ENCODE measurements at places on chromosomes 3 and 15.

DNA sequence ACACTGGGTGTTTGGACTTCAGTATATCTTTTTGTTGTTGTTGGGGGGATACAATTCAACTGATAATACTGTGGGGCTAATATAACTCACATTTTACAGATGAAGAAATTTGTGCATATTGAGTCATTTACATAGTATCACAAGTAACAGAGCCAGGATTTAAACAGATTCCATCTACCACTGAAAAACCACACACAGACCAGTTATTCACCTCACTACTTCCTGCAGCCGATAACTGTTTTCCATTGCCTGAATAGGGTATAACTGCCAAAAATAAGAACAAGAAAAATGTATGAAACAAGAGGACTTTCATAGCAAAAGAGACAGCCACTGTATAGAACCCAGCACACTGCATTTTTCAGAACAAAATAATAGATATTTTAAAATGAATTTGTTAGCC is 215.8 kb upstream of the CNTN6 start:
- DNase-seq: peak; percentile 12

- DNase-seq: no peak
Measured at GRCh38 chr15:45401665-45402161, 23.4 kb upstream of the GATM start.

DNA sequence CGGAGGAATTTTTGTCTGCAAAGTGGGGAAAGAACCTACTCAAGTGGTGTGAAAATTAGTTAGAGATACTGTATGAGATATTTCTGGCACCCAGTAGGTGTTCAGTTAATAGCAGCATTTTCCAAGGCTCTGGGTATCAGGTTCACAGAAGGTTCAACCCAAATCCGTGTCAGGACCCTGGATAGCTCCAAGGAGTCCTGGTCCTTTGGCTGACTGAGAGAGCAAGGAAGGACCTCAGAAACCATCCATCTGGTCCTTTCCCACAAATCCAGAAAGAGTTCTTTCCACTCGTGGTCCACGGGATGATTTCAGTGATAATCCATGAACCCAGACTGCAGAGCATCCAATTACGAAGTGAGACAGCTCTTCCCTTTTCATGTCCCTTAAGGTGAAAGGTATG is 51.4 kb downstream of the SLC6A11 start:
- peak; percentile 19 for DNase-seq

GRCh38 chr15:50265620-50266019 is at the start of gene HDC:
Gene HDC, minus strand, starts transcription at chr15:50265726. Its CDS starts 103 bp downstream, at chr15:50265623.
- no peak for DNase-seq

DNA sequence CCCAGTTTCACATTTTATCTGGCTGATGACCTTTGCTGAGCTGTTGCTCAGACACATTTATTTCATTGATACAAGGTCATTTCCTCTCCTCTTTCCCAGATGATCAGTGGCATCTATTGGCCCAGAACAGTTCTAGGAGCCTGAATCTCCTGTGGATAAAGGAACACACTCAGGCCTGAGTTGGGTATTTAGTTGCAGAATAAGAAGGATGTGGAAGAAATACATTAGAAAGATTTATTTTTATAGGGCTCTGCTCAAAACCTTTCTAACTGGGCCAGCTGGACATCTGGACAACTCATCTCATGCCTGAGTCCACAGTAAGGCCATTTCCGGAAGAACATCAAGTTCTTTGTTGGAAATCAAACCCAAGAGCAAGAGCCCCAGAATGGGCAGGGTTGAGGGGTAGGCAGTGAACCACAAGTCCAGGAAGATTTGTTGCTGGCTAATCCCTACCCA is 19.7 kb upstream of the MFGE8 start:
- no peak for DNase-seq

GRCh38 chr3:43559961-43560360 is 61.9 kb downstream of the ANO10 start:
- DNase-seq: no peak

- DNase-seq: no peak
Measured at GRCh38 chr15:76345880-76346668, 9.5 kb downstream of the ISL2 start.

- peak; percentile 49 for DNase-seq
Measured at GRCh38 chr15:39501366-39502081, 79.4 kb upstream of the THBS1 start.

DNA sequence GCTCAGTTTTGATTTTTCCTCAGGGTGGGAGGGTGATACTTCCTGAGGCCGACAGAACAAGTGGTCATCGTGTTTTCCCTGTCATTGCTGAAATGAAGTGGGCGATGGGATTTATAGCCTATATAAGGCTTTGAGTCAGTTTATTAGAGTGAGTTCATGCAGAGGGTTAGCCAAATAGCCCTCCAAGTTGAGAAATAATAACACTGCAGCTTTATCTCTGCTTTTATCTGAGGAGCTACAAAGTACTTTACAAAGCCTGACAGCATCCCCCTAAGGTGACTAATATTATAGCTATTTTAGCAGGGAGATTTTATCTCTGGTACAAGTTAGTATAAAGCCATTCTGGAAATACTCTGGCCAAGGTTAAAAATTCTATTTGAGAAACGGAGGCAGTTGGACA is 389.6 kb downstream of the MFSD1 start:
- peak; percentile 89 for DNase-seq

- no peak for DNase-seq
Measured at GRCh38 chr15:40084650-40085049, 24.0 kb downstream of the BMF start.

GRCh38 chr3:141913150-141913811 is 36.8 kb downstream of the ATP1B3 start:
- peak; percentile 78 for DNase-seq

DNA sequence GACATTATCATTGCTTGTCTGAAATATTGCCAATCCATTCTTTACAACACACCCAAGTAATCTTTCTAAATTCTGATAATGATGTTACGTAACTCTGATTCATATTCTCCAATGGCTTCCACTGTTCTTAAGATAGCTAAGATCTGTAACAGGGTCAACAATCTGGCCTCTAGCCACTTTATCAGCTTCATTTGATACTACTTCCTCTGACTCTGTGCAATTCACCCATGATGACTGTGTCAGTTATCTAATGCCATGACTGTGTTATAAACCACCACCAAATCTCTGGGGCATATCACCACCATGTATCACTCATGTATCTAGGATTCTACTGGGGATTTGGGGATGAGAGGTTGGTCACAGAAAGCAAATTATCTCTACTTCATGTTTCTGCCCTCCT is 44.0 kb downstream of the CD200 start:
- DNase-seq: peak; percentile 99

GRCh38 chr15:101012326-101013200 is 93.4 kb downstream of the LRRK1 start:
- DNase-seq: no peak

DNA sequence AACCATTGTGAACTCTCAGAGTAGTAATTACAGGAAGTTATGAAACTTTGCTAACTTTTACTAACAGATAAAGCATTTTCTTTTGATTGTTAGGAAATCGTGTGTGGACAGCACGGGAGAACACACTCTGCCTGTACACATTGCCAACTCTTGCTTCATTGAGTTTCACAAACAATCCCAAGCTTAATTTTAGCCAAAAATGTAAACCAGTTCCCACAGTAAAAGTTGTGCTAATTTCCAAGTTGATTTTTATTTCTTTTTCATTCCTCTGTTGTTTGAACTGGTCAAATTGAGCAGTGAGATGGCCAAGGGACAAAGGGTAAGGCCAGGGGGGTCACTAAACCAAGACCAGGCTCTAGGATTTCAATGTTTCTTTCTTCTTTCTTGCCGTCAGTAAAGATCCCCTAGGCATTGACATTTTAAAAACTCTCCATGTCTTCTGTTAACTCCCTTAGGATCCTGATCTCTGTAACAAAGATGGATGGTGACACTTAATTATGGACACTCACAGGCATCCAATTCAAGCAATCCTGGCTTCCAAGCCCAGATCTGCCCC is 414.9 kb downstream of the RBMS3 start:
- peak; percentile 98 for DNase-seq

DNA sequence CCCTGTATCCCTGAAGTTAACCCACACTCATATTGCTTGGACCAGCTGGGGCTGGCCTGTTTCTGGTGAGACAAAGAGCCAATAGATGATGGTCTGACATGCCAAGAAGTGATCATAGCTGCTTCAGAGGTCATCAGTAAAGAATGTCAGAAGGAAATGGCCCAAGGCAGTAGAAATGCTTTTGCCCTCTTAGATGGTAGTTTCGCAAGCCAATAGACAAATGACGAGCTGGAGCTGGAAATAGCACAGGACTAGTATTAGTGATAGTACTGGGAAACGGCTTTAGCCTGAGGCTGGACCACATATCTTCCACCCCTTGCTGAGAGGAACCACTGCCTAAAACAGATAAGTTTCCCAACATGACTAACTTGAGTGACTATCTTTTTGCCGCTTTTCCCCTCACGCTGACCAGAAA is 176.1 kb upstream of the THBS1 start:
- peak; percentile 97 for DNase-seq

Data from fibroblast of the aortic adventitia (primary cell).